ENCODE measurements at places on chromosomes 4 and X.

- no peak for DNase-seq
These were observed 163.3 kb downstream of the MID1 start for GRCh38 chrX:10457092-10457491.

DNA sequence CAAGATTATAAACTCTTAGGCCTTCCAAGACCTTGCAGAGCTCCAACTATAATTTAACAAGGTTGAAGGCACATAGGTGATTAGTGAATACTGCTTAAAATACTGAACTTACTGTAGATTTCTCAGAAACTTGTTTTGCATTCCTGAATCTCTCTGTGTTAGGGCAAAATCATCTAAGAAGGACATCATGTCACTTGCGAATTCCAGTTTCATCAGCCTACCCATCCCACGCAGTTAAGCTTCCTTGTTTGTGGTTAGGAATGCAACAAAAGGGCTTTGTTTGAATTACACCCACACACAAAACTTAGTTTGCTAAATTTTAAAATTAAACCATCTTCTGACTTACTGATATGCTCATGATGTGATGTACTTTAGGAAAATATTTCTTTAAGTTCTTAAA is 174.0 kb downstream of the SOWAHB start:
- DNase-seq = no peak

DNA sequence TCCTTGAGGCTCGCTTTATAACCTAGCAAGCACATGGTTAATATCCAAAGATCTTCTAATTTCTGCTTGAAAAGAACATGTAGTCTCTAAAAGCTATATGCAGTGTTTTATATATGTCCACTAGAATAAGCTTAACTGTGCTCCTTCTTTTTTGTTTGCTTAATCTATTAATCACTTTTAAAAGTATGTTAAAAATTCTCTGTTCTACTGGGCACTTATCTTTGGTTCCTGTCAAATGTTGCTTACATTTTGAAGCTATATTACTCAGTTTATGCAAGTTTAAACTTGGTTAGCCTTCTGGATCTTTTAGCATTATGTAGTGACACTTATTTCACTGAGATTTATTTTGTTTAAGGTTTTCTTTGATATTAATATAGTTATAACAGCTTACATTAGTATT is 32.5 kb downstream of the MAOA start:
- DNase-seq = no peak

- no peak for DNase-seq
These were observed 1.8 kb downstream of the FLNA start for GRCh38 chrX:154372612-154373022.

DNA sequence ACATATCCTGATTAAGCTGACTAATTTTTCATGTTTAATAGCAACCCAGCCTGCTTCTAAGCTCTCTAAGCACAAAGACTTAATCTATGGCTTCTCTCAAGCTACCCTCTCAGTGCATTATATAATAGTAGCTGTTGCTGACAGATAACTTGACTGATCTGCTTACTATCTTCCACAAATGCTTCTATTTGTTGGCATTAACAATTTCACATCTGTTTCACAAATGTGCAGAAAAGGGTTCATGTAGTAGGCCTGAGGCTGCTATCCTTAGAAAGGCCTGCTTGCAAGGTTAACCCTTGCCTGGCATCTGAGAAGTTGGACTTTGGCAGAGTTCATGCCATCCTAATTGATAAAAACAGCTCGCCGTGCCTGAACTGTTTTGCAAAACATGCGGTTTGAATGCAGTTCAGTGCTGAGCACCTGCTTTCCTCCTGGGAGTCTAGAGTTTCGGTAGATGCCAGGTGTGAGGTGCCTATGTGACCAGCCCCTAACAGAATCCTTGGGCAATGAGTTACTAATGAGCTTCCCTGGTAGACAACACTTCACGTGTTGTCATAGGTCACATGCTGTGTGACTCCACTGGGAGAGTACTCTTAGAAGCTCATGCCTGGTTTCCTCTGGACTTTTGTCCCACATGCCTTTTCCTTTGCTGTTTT is 68.4 kb downstream of the NSG1 start:
- DNase-seq = peak; percentile 69

Data from NCI-H510A (cell line).